ENCODE measurements at places on chromosomes 11 and 22.

- no peak for DNase-seq
Measured at GRCh38 chr11:26847459-26847858, 125.6 kb upstream of the SLC5A12 start.

GRCh38 chr22:39488563-39489083 is 13.5 kb upstream of the MIEF1 start:
- DNase-seq = no peak

DNA sequence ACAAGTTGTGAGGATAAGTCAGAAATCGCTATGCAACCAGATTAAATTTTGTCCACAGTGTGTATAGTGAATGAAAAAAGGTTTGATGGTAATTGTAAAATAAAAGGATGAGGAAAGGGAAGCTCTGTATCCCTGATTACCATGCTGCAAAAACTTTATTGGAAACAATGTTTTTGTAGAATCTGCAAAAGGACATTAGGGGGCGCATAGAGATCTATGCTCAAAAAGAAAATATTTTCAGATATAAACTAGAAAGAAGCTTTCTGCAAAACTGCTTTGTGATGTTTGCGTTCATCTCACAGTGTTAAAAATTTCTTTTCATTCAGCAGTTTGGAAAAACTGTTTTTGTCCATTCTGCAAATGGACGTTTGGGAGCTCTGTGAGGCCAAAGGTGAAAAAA is 390.5 kb downstream of the OR4C45 start:
- DNase-seq = no peak

GRCh38 chr11:68542617-68543016 is 82.1 kb downstream of the PPP6R3 start:
- DNase-seq = no peak

DNA sequence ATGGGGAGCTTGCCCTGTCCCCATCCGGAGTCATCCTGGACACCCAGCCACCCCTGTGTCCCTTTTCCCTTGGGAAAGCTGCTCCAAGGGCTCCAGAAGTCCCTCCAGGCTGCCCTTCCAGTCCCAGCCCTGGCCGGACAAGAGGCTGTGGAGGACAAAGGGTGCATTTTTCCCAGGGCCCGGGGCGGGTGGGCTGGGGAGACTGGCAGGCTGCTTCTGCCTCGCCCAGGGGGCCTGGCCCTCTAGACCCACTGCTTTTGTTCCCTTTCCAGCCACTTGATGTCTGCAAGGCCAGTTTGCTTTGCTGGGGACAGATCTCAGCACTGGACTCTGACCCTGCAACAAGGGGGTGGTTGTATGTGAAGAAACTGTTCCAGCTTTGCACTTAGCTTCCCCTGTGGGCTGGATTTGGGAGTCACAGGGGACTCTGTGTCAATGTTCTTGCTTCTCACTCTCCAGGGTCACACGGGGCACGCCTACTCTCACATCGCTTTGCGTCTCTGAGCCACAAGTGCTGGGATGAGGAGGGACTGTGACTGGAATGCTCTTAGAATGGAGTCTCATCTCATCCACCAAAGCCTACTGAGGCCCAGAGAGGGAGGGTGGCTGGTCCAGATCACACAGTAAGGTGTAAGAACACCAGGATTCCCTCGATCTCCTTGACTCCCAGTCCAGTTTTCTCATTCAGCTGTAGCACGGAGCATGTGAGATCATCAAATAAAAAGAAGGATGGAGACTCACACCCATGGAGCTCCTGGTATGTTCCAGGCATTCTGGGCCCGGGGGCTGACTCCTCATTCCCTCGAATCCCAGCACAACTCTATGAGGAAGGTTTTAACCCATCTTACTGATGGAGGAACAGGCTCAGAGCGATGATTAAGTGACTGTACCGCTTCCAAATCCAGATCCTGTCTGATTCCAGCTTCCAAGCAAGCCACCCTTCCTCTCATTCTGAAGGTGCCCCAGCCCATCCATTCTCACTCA is 59.9 kb downstream of the FBXO7 start:
- no peak for DNase-seq
